ENCODE measurements at places on chromosomes 5 and 9. TPM values are rescaled to one million over a fixed set of nuclear protein-coding genes. Genes with fewer than 3 reads are reported as not detected.

DNA sequence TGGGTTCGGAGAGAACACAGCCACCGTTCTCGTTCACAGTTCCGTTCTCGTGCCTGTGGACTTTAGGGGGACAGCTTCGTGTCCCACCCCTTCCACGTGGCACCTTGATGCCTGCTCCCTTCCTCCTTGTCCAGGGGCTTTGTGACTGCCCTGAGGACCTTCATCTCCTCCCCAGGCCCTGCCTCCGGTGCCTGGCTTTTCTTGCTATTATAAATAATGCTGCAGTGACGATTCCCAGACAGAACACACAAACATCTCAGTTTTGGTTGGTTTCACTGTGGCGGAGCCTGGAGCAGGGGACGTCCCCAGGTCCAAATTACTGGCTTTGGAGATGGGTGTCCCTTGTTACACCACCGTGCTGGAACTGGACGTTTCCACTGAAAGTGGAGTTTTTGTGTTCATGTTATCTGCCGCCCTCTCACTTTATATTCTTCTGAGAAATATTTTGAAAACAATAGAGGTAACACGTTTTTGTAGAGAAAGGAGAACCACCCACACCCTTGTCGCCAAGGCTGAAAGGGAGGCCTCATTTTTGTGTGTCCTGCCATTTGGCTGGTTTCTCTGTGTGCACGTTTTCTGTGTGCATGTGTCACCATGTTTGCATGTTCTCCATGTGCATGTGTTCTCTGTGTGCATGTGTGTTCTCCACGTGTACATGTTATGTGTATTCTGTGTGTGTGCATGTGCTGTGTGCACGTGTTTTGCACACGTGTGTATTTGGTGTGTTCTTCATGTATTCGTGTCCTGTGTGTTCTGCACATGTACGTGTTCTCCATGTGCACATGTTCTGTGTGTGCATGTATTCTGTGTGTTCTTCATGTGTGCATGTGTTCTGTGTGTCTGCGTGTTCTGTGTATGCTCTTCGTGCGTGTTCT, 24.2 kb downstream of the WNK2 start:
- no peak overlapping the region for H3K27ac ChIP-seq
- no peaks in the 10 kb centered on the region for H3K36me3 ChIP-seq
- peaks cover 4% of the 10 kb centered on the region for H3K4me1 ChIP-seq
- no peak for DNase-seq

GRCh38 chr5:8445139-8445538, 576.2 kb downstream of the MTRR start:
- no peak for DNase-seq
- no peak overlapping the region for H3K4me3 ChIP-seq
- H3K4me1 ChIP-seq = no peaks in the 10 kb centered on the region
- H3K27ac ChIP-seq = no peak overlapping the region

DNA sequence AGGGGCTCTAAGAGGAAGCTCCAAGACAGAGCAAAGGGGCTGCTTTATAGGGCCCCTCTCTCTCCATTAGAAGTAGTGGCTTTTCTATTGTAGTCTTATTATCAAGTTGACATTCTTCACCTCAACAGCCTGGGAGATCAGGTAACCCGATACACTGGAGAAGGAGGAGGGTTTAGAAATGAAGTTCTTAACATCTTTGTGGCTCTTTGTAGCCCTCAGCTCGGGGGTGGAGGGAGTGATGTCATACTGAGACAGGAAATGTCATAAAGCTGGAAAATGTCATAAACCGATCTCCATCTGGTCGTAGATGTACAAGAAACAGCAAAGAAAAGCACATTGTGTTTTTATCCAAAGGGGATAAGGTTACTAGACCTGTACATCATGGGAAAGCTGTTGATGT, 17.9 kb downstream of the PDZD2 start:
- H3K27ac ChIP-seq = no peak overlapping the region
- H3K4me1 ChIP-seq = no peaks in the 10 kb centered on the region
- H3K4me3 ChIP-seq = no peak overlapping the region

GRCh38 chr5:56515011-56515410, 281.9 kb upstream of the ANKRD55 start:
- H3K27me3 ChIP-seq = peaks cover 2% of the 10 kb centered on the region
- no peak overlapping the region for H3K27ac ChIP-seq

GRCh38 chr5:108311682-108312081, 70.2 kb downstream of the FBXL17 start:
- no peaks in the 10 kb centered on the region for H3K36me3 ChIP-seq
- H3K4me1 ChIP-seq = no peaks in the 10 kb centered on the region
- H3K4me3 ChIP-seq = no peak overlapping the region
- no peaks in the 10 kb centered on the region for H3K27me3 ChIP-seq

DNA sequence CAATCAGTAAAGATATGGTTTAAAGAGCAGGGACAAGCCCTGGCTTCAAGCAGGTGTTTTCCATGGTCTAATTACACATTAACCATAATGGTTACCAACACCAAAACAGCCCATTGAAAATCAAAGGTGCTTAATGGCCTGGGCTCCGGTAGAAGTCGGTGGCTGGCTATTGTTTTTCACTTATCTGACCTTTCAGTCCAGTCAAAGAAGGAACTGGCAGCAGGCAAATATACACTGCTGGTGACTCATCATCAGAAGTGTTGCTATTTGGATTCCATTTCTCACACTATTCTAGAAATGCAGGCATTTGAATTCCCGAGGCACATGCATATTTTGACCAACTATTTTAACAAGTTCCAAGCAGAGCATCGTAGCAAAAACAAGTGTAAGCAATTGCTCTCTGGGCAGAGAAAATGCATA, 26.3 kb upstream of the GABRP start:
- peaks cover 1% of the 10 kb centered on the region for H3K27me3 ChIP-seq
- no peak for DNase-seq
- no peak overlapping the region for H3K4me3 ChIP-seq
- no peak overlapping the region for H3K27ac ChIP-seq

DNA sequence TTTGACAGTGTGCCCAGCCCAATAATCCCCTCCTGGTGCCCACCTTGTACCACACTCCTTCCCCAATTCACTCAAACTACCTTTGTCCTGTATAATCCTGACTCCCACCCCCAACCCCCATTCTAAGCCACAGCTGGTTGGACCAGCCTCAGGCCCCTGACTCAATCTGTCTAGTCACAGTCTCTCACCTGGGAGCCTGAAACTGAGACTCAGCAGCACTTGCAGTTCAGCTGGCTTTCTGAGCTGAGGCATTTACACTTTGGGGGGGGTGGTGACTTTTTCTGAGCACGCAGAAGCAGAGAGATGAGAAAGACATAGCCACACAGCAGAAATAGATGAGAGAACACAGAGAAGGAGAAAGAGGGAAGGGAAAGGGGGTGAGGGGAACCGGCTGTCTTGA, 247.3 kb downstream of the MAN2A1 start:
- H3K4me3 ChIP-seq = peak overlapping the region; percentile 27
- peaks cover 15% of the 10 kb centered on the region for H3K4me1 ChIP-seq
- H3K27ac ChIP-seq = peak overlapping the region; percentile 25

Gene CARD6
- total RNA-seq = 1.7 TPM

Gene PCDHB9
- not detected for total RNA-seq

Gene SLC38A9
- total RNA-seq = 21.4 TPM

DNA sequence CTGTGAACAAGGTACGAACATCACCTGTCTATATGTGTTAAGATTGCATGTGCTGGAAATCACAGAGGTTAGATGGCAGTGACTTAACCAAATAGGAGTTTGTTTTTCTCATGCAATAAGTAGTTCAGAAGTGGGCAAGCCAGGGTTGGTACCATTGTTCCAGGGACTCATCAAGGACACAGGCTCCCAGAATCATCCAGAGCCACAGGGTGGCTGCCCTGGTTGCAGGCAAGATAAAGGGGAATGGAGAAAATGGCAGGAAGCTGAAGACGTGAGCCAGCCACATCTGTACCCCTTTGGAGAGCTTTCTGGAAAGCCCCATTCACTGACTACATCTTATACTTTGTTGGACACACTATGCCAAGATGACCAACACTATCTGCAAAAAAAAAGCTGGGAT, 126.0 kb upstream of the IL12B start:
- peaks cover 61% of the 10 kb centered on the region for H3K27me3 ChIP-seq
- peaks cover 43% of the 10 kb centered on the region for H3K4me1 ChIP-seq
- H3K4me3 ChIP-seq = no peak overlapping the region
- peak overlapping the region; percentile 45 for H3K27ac ChIP-seq

DNA sequence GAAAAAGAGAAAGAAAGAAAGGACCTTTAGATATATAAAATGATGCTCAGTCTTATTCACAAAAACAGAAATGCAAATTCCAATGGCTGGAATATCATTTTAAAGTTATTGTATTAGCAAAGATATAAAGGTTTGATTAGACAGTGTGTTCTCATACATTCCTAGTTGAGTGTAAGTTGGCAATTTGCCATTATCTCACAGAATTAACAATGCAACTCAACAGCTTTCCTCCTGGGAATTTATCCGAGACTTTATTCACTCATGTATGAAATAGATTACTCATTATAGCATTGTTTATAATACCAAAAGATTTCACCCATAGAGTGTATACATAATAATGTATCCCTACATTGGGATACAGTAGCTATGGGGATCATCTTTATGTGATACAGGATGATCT, 27.1 kb upstream of the MLLT3 start:
- H3K4me1 ChIP-seq = no peaks in the 10 kb centered on the region
- no peak overlapping the region for H3K27ac ChIP-seq
- H3K27me3 ChIP-seq = peaks cover 23% of the 10 kb centered on the region
- no peak for DNase-seq
- no peaks in the 10 kb centered on the region for H3K36me3 ChIP-seq

- H3K36me3 ChIP-seq = no peaks in the 10 kb centered on the region
- H3K4me3 ChIP-seq = no peak overlapping the region
- peaks cover 2% of the 10 kb centered on the region for H3K27me3 ChIP-seq
- DNase-seq = no peak
- H3K4me1 ChIP-seq = no peaks in the 10 kb centered on the region
Observed at GRCh38 chr9:88746029-88746742, 211.2 kb downstream of the NXNL2 start.

- peaks cover 26% of the 10 kb centered on the region for H3K27me3 ChIP-seq
- no peak overlapping the region for H3K27ac ChIP-seq
- DNase-seq = no peak
- no peaks in the 10 kb centered on the region for H3K4me1 ChIP-seq
- H3K4me3 ChIP-seq = no peak overlapping the region
Observed at GRCh38 chr9:137167277-137167746, 2.5 kb downstream of the LRRC26 start.

DNA sequence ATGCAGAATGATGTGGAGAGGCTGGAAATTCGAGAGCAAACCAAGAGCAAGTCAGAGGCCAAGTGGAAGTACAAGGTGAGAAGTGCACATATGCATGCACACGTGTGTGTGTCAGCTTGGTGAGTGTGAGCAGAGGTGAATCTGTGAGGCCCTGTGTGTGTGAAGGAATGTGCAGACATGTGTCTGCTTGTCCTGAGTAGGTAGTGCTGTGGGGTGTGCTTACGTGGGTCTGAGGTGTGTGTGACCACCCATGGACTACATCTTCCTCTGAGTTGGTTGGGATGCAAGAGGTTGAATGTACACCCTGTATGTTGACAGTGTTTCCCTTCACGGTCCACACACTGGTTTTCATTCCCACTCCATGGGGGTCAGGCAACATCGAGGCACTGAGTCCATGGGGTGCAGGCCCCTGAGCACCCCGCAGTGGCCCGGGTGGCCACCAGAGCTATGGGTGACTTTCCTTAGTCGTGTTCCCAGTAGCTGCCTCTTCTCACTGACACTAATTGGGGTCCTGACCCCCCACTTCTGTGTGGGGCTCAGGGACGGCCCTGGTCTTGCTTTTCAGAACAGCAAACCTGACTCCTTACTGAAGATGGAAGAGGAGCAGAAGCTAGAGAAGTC, 86.7 kb downstream of the PHF2 start:
- H3K4me1 ChIP-seq = no peaks in the 10 kb centered on the region
- no peak overlapping the region for H3K27ac ChIP-seq
- no peak for DNase-seq
- H3K36me3 ChIP-seq = peaks cover 12% of the 10 kb centered on the region
- H3K27me3 ChIP-seq = no peaks in the 10 kb centered on the region

Gene PCDHGA11
- total RNA-seq = 0.31 TPM

Gene IFNK
- total RNA-seq = not detected

- H3K4me3 ChIP-seq = no peak overlapping the region
- DNase-seq = no peak
- H3K4me1 ChIP-seq = peaks cover 21% of the 10 kb centered on the region
- H3K36me3 ChIP-seq = no peaks in the 10 kb centered on the region
- no peak overlapping the region for H3K27ac ChIP-seq
Observed at GRCh38 chr9:19513671-19514275, 105.0 kb downstream of the ACER2 start.

- no peaks in the 10 kb centered on the region for H3K36me3 ChIP-seq
- no peak overlapping the region for H3K27ac ChIP-seq
- no peak for DNase-seq
- H3K4me3 ChIP-seq = no peak overlapping the region
- H3K27me3 ChIP-seq = no peaks in the 10 kb centered on the region
Observed at GRCh38 chr9:134875371-134875770, 5.2 kb upstream of the FCN2 start.
